ENCODE measurements at places on chromosomes 2 and 18. TPM values are rescaled to one million over a fixed set of nuclear protein-coding genes. Genes with fewer than 3 reads are reported as not detected.

- peak; percentile 37 for DNase-seq
Measured at GRCh38 chr2:240520130-240520973, 37.4 kb downstream of the ANKMY1 start.

DNA sequence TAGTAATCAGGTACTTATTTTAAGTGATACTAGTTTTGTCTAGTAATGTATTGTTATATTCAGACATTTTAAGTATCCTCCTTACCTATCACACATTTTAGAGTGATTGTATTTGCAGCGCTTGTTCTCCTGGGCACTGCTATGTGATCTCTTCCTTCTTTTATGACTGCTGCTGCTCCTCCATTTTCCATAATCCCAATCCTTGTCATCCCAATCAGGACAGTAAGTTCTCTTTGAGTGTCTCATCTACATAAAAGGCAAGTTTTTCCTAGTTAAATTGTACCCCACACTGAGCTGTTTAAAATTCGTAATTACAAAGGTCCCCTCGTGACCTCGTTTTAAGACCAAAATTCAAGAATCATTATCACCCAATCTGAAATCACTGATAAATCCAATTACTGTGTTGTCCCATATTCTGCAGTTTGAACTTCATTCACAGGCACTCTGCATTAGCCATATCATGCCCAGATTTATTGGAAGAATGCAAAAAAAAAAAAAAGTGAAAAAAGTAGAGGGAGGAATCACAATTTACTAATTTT lies 2.8 kb downstream of the CLK1 start:
- DNase-seq: peak; percentile 25

DNA sequence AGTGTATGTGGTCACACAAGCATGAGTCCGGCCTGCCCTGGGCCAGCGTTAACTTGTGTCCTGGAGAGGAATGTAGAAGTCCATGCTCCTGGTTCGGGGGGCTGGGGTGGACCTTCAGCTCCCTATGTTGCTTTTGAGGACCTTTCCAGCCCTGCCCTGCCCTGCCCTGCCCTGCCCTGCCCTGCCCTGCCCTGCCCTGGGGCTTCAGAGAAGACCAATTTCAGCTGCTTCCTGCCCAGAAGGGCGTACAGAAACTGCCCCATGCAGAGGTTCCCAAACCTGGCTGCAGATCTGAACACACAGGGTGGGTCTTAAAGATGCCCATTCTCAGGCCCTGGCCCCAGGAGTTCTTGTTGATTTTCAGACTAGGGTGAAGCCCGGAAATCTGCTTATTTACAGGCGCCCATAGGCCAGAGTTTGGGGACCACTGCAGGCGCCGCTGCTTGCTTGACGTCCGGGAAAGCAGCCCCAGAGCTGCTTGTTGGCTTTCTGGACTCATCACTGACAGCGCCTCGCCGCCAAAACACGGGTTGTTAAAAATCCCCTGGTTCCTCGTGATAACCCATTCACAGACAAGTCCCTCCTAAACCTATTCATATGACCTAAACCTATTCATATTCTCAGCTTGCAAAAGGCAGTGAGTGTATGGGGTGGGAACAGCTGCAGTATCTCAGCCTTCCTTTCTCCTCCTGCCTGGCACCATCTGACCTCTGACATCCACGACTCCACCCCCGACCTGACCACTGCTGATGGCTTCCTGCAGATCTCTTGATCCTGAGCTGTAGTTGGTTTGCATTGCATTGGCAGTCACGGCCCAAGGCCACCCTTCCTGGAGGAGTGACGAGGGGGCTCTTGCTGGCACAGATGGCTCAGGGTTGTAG lies 198.3 kb downstream of the GLI2 start:
- DNase-seq: peak; percentile 43

- DNase-seq: no peak
Measured at GRCh38 chr2:227351639-227352038, 26.6 kb downstream of the MFF start.

The SGPP2 gene
- total RNA-seq: not detected

The VIL1 gene
- total RNA-seq: not detected

The POU3F3 gene
- not detected for total RNA-seq

The AQP12A gene
- total RNA-seq: not detected

Data from GM23248 (cell line).